ENCODE measurements at places on chromosomes 4 and X.

DNA sequence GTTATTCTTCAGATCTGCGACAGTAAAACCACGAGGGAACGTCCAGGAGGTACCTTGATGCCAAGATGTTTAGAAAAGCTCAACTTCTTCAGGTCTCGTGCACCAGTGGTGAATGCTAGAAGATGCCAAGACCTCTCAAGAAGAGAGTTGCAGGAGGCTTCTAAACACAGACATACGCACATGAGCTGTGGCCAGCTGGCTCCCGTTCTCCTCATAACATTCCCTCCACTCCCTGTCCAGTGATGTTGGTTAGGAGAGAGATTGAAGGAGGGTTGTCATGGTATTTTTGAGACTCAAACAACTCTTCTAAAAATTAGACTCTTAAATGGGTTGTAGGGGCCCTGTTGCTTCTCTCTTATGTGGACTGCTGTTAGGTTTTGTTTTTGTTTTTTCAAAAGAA is 184.3 kb downstream of the QDPR start:
- no peak for DNase-seq

DNA sequence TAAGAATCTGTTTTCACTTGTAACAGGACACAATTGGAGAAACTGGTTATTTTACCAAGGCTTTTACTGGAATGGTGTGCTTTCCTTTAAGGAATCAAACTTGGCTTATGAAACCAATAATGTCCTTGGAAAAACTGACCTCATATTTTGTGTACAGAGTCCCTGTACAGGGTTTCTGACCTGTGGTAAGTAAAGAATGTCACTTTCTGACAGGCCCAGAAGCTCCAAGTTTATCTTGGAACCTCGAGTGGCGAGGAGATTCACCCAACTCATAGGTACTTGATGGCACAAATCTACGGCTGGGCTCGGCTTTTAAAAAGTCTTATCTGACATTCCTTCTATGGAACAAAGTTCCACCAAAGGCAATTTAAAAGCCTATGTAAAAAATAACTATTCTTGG is 17.0 kb downstream of the ASIC5 start:
- no peak for DNase-seq

GRCh38 chr4:129323658-129324057 is 227.7 kb downstream of the C4orf33 start:
- no peak for DNase-seq

- DNase-seq: peak; percentile 0
These were observed 81.3 kb downstream of the HMGN5 start for GRCh38 chrX:81120258-81120935.

GRCh38 chr4:186887291-186887700 is 163.6 kb upstream of the FAT1 start:
- DNase-seq: peak; percentile 23
